ENCODE measurements at places on chromosomes 16 and 17. TPM values are rescaled to one million over a fixed set of nuclear protein-coding genes. Genes with fewer than 3 reads are reported as not detected.

Gene DPEP2
- total RNA-seq, result not detected

Gene TXNL4B
- 11.4 TPM for total RNA-seq

Gene NEUROD2
- not detected for total RNA-seq

Gene ZNF624
- total RNA-seq, result 2.2 TPM

Gene KRTAP2-1
- not detected for total RNA-seq

Gene DYNC1LI2
- 80.3 TPM for total RNA-seq

Gene UNKL
- 38.8 TPM for total RNA-seq

Gene SDK2
- total RNA-seq, result 0.31 TPM

Gene SECTM1
- total RNA-seq, result 9.5 TPM

Gene KRT33A
- total RNA-seq, result not detected

Gene EFCAB5
- not detected for total RNA-seq

Gene TNFRSF13B
- total RNA-seq, result not detected

Gene ARHGAP44
- total RNA-seq, result 1.4 TPM

Gene TNFSF13
- 4.4 TPM for total RNA-seq

Gene RAB37
- total RNA-seq, result 0.24 TPM

Gene NLRC3
- 0.11 TPM for total RNA-seq

Gene OR2C1
- total RNA-seq, result not detected

Gene CTRL
- not detected for total RNA-seq

Gene ZNF668
- total RNA-seq, result 16.0 TPM

Gene LITAFD
- total RNA-seq, result not detected

Gene TCF25
- total RNA-seq, result 68.9 TPM

Gene TNRC6A
- 26.0 TPM for total RNA-seq

Gene FOXO3B
- 5.6 TPM for total RNA-seq

Gene AURKB
- not detected for total RNA-seq

Gene JMJD8
- total RNA-seq, result 56.9 TPM

Gene CMTM2
- total RNA-seq, result not detected

Gene ACAP1
- total RNA-seq, result 2.5 TPM
